ENCODE measurements at places on chromosomes 6 and 20.

DNA sequence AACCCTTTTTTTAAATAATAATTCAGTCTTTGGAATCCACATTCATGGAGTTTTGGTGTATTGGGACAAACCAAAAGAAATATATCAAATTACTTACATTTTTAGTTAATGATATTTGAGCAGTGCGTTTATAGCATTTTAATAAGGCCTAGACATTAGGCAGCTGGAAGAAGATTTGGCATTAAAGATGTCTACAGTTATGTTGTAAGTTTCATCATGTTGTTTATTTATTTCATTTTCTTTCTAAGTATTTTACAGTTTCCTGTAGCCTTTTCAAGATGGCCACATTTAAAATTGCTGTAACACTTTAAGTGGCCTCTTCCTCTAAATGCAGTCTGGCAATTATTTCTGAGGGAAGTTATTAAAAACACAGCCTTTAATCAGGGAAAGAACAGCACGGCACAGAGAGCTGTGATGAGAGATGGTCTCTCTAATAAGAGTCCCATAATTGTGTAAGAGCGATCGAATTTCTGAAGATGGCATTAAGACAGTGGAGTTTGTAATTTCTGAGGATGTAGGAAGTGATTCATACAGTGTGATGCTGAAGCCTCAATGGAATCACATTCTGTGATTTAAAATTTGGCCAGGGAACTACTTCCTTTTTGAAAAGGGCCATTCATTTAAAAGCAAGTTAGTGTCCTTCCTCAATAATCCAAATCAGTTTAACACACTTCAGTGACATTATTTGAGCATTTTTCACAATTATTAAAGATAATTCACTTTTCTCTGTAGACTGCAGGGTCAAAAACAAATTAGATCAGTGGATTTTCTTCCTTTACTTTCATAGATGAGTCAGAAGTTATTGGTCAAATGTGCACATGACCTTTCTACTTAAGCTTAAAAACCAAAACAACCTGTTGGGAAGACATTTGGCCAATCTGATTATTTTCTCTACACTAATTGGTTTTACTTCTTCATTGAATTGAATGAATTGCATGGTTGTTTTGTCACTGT is 52.4 kb upstream of the EDN3 start:
- no peak for DNase-seq

DNA sequence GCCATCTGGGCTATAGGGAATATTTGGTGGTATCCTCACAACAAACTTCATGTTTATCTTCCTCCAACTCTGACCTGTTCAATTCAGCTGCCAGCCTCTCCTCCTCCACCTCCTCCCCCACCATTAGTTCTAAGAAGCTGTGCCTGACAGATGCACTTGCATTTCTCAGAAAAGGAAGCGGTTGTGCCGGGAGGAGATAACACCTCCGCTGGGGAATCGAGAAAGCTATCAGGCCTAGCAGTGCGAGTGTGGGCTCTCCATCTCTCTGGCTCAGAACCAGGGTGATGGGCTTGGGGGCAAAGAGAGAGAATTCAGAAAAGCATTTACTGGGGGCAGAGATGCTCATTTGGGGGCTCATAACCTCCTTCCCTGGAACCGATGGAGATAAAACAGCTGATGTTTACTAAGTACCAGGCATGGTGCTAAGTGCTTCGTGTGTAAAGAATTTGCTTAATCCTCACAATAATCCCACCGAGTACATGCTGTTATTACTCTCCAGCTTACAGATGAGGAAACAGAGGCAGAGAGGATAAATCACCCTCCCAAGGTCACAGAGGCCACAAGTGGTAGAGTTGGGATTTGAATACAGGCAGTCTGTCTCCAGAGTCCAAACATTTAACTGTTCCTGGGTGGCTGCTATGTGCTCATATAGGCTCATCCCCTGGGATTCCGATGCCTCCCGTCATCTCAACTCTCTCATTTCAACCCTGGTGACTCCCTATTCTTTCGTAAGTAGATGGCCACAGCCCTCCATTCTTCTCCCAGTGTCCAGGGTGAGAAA is 38.3 kb downstream of the COX4I2 start:
- no peak for DNase-seq

- DNase-seq = no peak
These were observed 342.7 kb downstream of the PRL start for GRCh38 chr6:21953831-21954801.

- no peak for DNase-seq
These were observed 56.3 kb downstream of the AKAP7 start for GRCh38 chr6:131191590-131191989.

DNA sequence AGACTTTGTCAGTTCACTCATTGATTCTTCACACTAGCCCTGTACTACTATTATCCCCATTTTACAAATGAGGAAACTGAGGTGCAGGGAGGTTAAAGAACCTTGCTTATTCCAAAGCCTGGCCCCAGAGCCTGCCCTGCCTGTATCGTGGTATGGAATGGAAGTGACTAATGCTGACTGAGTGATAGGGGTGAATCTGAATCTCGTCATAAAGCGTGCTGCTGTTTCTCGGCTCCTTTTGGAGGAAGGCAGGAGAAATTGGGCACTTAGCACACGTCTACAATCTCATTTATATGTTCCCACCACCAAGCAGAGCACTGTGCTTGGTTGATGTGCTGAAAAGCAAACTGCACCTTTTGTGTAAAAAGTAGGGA is 17.1 kb downstream of the GFRA4 start:
- no peak for DNase-seq

GRCh38 chr6:128882991-128883611 is at the start of gene LAMA2:
Gene LAMA2, plus strand, starts transcription at chr6:128883138. Its CDS starts 108 bp downstream, at chr6:128883246.
- no peak for DNase-seq

- DNase-seq = no peak
These were observed 435.7 kb upstream of the FKBP1C start for GRCh38 chr6:62775427-62776022.

GRCh38 chr6:136323431-136324112 is 33.9 kb upstream of the BCLAF1 start:
- no peak for DNase-seq

GRCh38 chr6:128167552-128167951 is 266.7 kb upstream of the THEMIS start:
- DNase-seq = no peak

- no peak for DNase-seq
These were observed 575.3 kb downstream of the RNF144B start for GRCh38 chr6:18962361-18962905.

DNA sequence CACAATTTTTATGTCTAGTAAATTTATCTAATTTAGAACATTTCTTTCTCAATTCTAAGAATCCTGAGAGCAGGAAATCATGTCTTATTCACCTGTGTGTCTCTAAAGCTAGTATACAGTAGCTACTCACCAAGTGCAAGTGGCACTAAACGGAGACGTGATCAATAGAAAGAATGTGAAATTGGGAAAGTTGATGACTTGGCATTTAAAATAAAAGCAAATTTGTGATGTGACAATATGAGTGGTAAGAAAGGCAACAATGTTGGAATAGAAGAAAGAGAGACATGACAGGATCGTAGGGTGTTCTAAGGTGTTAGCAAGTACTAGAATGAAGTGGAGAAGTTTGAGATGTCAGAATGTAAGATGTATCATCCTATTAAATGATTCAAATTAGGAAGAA is 725.9 kb downstream of the BCKDHB start:
- DNase-seq = no peak

Measured in activated B cell treated with CpG ODN at 0.5 μM for 24 hours (primary cell).